ENCODE measurements at places on chromosomes 2 and 18.

- no peak for DNase-seq
These were observed 31.1 kb upstream of the EIF2AK3 start for GRCh38 chr2:88658326-88658725.

DNA sequence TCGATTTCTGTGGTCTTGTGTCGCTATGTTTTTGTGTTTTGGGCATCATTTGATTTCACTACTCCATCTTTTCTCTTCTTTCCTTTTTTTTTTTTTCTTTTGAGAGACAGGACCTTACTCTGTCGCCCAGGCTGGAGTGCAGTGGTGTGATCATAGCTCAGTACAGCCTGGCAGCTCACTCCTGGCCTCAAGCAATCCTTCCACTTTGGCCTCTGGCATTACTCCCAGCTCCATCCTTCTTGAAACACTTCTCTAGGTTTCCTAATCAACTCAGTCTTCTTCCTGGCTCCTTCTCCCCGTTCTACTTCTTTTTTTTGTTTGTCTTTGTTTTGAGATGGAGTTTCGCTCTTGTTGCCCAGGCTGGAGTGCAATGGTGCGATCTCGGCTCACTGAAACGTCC lies 26.5 kb downstream of the TCF23 start:
- no peak for DNase-seq

GRCh38 chr2:103880081-103880834 lies 973.7 kb upstream of the POU3F3 start:
- DNase-seq = no peak

DNA sequence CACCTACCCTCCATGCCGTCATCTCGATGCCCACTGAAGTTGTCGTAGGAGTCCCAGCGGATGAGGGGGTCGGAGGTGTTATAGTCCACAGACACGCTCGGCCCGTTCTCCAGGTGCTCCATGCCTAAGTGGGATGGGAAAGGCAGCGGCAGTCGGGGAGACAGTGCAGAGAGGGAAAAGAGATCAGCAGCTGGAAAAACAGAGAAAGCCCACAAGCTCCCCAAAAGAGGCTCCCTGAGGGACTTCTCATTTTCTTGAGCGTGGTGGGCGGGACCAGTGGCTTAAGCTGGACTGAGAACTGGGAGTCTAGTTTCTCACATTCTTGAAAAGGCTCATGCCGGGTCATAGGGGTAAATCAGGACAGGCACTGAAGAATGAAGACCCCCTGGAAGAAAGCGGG lies 121.9 kb downstream of the TNS1 start:
- no peak for DNase-seq

DNA sequence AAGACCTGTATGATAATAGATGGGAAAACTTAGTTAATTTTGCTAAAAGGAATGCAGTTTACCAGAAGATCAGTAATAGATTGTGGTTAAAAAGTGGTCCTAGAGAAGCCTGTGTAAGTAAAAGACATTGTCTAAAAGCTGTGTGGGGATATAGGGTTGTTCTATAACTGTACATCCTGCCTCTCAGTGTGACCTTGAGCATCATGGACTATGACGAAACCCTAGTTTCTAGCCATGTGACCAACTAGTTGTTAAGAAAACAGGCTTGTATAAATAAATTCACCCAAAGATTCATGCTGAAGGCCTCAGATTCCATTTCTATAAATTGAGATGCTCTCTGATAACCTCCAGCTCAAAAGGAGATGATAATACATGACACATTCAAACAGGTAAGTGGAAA lies 160.7 kb downstream of the IKZF2 start:
- DNase-seq = no peak

DNA sequence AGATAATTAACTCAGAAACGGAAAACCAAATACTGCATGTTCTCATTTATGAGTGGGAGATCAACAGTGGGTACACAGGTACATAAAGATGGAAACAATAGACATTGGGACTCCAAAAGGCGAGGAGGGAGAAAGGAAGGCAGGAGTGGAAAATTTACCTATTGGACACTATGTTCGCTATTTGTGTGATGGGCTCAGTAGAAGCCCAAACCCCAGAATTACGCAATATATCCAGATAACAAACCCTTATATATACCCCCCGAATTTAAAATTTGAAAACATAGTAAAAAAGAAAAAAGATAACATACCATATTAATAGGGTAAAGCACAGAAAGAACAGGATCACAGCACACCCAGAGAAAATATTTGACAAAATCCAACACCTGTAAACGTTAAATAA lies 1351.7 kb upstream of the FAM98A start:
- DNase-seq = no peak

DNA sequence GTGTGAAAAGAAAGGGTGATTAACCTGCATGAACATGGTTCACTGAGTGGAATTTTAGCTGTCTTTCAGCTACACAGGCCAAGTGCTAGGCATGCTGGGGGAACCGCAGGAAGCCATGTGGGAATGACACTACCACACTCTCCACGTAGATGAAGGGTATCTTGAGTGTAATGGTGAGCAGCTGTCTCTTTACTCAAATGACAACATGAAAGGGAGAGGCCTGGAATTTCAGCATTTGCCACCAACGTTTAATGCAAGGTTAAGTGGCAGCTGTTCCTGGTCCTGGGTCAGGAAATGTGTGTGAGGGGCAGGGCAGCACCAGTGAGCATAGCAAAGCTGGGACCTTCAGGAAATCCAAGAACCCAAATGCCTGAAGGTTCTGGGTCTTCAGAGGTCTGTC lies 588.4 kb downstream of the SLC4A3 start:
- no peak for DNase-seq

- DNase-seq = no peak
These were observed 66.3 kb upstream of the NABP1 start for GRCh38 chr2:191611614-191612013.

DNA sequence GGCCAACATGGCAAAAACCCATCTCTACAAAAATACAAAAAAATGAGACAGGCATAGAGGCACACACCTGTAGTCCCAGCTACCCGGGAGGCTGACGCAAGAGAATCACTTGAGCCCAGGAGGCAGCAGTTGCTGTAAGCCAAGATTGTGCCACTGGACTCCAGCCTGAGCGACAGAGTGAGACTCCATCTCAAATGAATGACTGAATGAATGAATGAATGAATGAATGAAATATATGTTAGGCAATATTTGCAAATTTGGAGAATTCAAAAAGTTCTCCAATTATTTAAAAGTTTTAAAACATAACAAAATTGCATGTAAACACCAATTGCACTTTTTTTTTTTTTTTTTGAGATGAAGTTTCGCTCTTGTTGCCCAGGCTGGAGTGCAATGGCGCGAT lies 61.7 kb downstream of the STRN start:
- DNase-seq = no peak

GRCh38 chr2:42865884-42866881 lies 73.8 kb upstream of the HAAO start:
- DNase-seq = no peak

- no peak for DNase-seq
These were observed 14.9 kb downstream of the AOX1 start for GRCh38 chr2:200600549-200601225.

DNA sequence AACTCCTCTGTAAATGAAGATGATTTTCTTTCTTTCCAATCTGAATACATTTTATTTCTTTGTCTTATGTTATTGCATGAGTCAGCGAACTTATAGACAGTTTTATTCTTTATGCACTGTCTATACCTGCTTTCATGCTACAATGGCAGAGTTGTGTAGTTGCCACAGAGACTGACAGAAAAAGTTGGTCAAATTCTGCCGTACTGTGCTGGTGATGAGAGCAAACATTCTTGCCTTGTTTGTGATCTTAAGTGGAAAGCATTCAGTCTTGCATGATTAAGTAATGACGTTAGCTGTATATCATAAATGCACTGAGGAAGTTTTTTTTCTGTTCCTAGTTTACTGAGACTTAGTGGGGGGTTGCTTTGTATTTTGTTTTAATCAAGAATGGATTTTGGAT lies 32.9 kb downstream of the ZC3H15 start:
- DNase-seq = peak; percentile 86

GRCh38 chr2:177783835-177784744 lies 288.5 kb downstream of the PDE11A start:
- peak; percentile 49 for DNase-seq

- DNase-seq = no peak
These were observed 16.3 kb upstream of the SNED1 start for GRCh38 chr2:240981871-240982800.

GRCh38 chr2:134718023-134718816 lies 580 bp downstream of the TMEM163 start:
- no peak for DNase-seq

- DNase-seq = no peak
These were observed 132.1 kb downstream of the COL6A3 start for GRCh38 chr2:237281836-237282306.

DNA sequence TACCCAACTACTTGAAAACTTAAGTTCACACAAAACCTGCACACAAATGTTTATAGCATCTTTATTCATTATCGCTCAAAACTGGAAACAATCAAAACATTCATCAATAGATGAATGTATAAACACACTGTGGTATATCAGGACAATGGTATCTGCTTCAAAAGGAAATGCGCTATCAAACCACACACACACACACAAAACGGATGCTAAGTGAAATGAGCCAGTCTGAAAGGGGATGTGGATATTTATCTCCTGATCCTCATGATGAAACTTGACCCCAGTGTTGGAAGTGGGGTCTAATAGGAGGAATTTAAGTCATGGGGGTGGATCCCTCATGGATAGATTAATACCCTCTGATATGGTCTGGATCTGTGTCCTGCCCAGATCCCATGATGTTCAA lies 22.0 kb downstream of the PDCL3 start:
- DNase-seq = no peak

DNA sequence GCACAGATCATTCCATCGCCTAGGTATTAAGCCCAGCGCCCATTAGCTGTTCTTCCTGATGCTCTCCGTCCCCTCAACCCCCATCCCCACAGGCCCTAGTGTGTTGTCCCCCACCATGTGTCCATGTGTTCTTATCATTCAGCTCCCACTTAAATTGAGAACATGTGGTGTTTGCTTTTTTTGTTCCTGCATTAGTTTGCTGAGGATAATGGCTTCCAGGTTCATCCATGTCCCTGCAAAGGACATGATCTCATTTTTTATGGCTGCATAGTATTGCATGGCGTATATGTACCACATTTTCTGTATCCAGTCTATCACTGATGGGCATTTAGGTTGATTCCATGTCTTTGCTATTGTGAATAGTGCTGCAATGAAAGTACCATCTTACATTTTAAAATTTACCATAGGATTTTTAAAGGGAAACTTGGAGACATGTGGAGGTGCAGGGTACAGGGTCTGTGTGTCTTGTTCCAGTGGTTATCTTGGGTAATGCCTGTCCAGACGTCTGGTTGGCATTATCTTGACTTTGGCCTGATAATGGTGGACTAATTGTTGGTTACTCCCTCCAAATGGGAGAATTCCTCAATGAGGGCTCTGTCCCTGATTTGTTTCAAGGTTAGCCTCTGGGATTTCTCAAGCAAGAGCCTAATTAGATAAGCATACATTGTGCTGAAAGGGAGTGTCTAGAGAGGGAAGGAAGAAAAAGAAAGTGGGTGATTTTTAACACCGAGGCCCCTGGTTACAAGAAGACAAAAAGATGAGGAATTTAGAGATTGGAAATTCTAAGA lies 21.6 kb downstream of the KLHL23 start:
- DNase-seq = no peak

DNA sequence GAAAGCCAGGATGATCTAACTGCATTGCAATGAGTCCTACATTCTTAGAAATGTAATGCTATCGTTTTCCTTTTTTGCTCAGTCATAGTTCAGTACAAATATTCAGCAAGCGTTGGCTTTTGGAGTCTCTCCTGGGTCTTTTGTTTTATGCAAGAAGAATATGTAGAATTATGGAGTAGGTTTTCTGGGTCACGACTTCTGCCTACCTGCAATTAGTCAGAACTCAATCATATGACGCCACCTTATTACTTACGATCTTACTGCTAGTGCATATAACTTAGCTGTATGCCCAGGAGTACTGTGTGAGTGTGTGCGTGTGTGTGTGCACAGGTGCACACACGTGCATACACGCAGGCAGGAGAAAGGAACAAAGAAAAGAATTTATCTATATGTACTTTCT lies 640.2 kb downstream of the STK39 start:
- no peak for DNase-seq

GRCh38 chr2:207782238-207783030 lies 12.7 kb upstream of the FZD5 start:
- DNase-seq = no peak

DNA sequence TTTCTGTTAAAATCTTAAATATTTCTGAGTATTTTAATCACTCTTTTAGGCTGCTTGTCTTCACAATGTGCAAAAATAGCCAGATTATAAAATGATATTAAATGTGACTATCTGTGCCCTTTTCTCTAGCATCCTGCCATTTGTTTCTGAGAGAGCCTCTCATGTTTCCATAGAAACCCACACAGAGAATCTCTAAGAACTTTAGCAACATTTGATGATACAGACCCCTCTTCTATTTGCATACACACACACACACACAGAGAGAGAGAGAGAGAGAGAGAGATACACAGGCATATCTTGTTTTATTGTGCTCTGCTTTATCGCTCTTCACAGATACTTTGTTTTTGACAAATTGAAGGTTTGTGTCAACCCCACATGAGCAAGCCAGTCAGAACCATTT lies 134.5 kb upstream of the DDX18 start:
- DNase-seq = no peak

DNA sequence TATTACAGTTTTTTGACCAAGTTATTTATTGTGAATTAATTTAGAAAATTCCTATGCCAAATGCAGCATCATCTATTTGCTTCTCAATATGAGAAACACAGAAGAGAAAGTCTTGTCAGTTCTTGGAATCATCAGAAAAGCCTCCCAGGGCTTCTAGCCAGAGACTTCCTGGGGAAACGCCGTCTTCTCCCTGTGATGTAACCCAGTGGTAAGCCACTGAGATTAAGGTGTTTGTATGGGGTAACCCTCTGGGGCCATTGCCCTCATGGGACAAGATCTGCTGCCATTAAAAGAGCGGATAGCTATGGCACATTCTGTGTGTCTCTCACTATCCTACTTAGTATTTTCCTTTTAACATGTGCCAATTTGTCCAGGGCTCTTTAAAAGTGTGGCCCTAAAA lies 28.0 kb downstream of the ANKRD29 start:
- no peak for DNase-seq

GRCh38 chr2:199460846-199461710 lies 3.3 kb upstream of the SATB2 start:
- no peak for DNase-seq

DNA sequence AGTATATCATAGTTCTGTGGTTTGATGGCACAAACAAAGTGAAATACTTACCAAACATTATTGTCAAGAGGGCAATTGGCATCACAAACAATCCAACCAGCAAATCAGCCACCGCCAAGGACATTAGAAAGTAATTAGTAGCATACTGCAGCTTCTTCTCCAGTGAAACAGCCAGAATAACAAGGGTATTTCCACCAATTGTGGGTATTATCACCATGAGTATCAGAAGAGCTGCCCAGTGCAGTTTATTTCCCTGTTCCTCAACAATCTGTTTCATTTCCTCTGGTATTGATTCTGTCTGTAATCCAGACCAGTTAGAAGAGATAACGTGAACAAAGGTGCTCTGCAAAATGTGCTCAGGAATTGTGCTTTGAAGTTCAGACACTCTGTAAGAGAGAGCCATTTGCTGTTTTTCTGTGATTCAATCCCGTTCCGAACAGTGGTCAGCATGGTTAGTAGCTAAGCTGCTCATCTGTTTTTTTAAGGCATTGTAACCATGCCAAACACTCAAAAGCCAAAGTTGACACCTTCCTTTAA lies 1.4 kb downstream of the HTR2B start:
- DNase-seq = no peak

GRCh38 chr2:23757686-23758433 lies 169.1 kb downstream of the ATAD2B start:
- peak; percentile 49 for DNase-seq

GRCh38 chr2:108288534-108289106 lies at the start of gene SULT1C2:
Gene SULT1C2 (plus strand): TSS chr2:108288895. CDS start chr2:108293668, 4,773 bp downstream.
- peak; percentile 63 for DNase-seq

- no peak for DNase-seq
These were observed 74.5 kb upstream of the NCKAP5 start for GRCh38 chr2:133642791-133643191.
